Transverse colon (tissue), 4 donors: ENCODE measurements at places on chromosomes 16 and 17. TPM values are rescaled to one million over a fixed set of nuclear protein-coding genes. Genes with fewer than 3 reads are reported as not detected.
A peak's percentile ranks its signal among the peaks of the same experiment; 100 is the strongest.

ITGB4 gene
- 323 TPM for total RNA-seq

SNAI3 gene
- 0.75 TPM for total RNA-seq

CASKIN1 gene
- total RNA-seq = not detected

- peak; percentile 86 for DNase-seq
Measured at GRCh38 chr17:81923302-81924260, 4.0 kb downstream of the MAFG start.

DNA sequence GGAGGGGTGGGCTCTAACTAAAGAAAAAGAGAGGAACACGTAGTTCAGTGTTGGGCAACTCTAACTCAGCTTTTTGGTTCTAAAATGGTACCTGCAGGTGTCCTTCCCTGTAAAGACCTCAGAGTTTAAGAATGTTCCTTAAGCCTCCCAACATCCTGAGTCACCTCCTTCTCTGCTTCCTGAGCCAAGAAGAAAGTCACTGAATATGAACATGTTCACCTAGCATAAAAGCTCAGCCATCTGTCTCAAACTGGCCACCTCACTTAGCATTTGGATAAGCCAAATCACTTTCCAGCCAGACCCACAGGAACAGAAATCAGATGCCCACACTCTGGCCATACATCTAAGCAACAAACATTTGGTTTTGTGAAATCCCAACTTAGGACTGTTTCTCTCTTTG is 3.7 kb downstream of the TMEM98 start:
- DNase-seq = no peak
